Daoy (cell line): ENCODE measurements at places on chromosomes 5 and 9. TPM values are rescaled to one million over a fixed set of nuclear protein-coding genes. Genes with fewer than 3 reads are reported as not detected.

The BRD3 gene
- total RNA-seq: 6.4 and 6.5 TPM in 2 replicates

The GLDC gene
- total RNA-seq: 4.6 and 16.3 TPM in 2 replicates

- DNase-seq: no peak
Measured at GRCh38 chr9:34211395-34211794, 32.6 kb downstream of the UBAP1 start.

DNA sequence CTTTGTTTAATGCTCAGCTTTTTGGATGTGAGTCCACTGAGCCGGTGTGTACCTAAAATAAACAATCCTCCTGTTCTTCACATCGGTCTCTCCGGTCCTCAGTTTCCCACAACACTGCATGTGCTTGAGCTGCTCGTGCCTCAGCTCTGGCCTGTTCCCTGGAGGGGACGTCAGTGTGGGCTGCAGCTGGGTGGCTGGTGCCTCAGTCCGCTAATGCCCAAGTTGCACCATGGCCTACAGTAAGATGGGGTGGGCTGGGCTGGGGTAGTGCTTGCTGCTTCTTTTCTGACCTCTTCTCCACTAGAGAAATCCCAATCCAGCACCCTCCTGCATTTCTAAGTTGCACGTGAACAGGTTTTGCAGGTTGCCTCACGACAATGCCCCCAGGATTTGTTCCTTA, 595 bp upstream of the BTNL9 start:
- DNase-seq: no peak

- no peak for DNase-seq
Measured at GRCh38 chr5:94700592-94700991, 82.1 kb downstream of the SLF1 start.
